BJ (cell line): ENCODE measurements at places on chromosomes 7 and 10.
A peak's percentile ranks its signal among the peaks of the same experiment; 100 is the strongest.

GRCh38 chr7:55260676-55261385 is 104.3 kb upstream of the LANCL2 start:
- DNase-seq: no peak

DNA sequence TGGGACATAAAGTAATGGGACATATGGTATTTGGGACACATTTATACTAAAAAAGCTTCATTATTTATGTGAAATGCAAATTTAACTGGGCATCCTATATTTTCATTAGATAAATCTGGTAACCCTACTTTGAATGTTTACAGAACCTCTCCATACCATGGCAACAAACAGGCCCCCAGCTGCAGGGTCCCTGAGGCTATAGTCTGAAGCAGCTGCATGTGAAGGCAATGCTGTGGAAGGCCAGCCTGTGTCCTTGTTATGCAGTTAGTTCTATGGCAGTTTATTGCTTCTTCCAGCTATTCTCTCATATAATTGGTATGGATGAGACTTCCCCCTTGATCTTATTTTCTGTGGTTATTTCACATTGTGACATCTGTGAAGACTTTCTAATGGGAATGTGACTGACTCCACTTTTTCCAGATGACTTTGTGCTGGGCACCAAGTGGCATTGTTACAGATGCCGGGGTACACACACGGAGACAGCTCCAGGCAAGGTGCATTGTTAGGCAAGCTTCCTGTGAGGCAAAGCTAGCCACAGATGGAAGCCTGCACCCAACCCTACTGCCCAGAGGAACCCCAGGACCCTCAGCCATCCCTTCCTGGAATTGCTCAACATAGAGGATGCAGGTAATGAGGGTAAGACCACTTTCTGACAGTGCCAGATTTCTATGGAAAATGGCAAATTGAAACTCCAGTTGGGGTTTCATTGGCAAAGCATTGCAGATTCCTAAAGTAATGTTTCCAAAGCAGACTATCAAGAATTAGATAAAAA is 49.5 kb upstream of the ADAM12 start:
- no peak for DNase-seq

- DNase-seq: no peak
These were observed 106.2 kb downstream of the RTKN2 start for GRCh38 chr10:62162261-62162981.

GRCh38 chr10:63671317-63671937 is 150.2 kb downstream of the REEP3 start:
- peak; percentile 70 for DNase-seq

DNA sequence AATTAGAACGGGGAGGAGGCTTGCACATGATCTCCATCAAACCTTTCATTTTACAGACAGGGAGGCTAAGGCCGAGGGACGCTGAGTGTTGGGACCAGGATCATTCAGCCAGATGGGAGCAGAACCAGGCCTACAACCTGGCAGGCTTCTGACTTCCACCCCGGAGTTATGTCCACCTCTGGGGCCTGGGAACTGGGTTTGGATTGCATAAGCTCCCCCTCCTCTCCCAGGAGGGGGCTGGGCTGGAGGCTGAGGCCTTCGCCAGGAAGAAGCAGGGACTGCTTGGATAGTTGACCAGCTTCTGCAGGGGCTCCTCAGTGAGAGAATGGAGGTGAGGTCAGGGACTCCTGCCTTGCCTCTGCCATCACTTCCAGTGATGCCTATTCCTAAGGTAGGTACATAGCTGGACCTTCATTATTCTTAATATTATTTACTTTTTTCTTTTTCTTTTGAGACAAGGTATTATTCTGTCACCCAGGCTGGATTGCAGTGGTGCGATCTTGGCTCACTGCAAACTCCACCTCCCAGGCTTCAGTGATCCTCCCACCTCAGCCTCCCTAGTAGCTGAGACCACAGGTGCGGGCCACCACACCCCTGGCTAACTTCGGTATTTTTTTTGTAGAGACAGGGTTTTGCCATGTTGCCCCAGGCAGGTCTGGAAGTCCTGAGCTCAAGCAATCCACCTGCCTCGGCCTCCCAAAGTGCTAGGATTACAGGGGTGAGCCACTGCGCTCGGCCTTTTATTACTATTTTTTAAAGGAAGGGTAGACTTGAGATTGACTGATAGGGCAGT is 1.3 kb downstream of the SNX10 start:
- no peak for DNase-seq

GRCh38 chr10:65313406-65313805 is 1612.4 kb upstream of the LRRTM3 start:
- DNase-seq: no peak

- DNase-seq: peak; percentile 24
These were observed 101.9 kb upstream of the ARHGAP21 start for GRCh38 chr10:24825551-24825950.

- DNase-seq: no peak
These were observed 11.6 kb downstream of the VWDE start for GRCh38 chr7:12391922-12392615.

DNA sequence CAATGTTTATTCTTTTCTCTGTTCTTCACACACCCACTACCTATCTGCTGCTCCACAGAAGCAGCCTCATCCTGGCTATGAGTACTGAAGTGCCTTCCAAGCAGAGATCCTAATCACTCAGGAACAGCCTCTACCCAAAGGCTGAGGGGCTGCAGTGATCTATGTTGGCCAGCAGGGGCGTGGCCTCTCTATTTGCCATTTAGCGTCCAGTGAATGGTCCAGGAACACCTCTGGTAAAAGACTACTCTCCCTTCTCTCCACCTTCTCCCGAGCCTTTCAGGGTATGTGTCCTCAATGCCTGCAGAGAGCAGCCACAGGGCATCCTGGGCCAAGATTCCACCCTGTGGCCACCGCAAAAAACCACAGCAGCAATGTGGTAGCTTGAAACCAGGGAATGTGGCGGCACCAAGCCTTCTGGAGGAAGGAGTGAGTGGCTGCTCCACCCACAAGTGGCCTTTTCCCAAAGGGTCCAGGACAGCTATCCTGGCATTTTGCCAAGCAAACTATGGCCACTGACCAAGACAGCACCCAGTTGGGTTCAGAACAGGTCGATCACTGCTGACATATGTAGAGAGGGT is 70.9 kb downstream of the SYPL1 start:
- DNase-seq: no peak

DNA sequence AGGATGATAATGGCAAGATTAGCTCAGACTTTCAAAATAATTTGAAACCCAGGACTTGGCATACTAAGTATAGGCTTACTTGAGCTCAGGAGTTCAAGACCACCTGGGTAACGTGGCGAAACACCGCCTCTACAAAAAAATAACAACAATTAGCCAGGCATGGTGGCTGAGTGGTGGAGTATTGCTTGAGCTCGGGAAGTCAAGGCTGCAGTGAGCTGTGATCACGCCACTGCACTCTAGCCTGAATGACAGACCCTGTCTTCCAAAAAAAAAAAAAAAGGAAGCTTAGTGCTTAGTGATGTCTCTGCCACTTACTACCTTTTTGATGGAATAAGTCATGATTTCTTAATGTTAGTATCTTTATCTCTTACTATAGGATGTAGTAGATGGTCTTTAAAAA is 25.5 kb downstream of the RABGEF1 start:
- DNase-seq: no peak

DNA sequence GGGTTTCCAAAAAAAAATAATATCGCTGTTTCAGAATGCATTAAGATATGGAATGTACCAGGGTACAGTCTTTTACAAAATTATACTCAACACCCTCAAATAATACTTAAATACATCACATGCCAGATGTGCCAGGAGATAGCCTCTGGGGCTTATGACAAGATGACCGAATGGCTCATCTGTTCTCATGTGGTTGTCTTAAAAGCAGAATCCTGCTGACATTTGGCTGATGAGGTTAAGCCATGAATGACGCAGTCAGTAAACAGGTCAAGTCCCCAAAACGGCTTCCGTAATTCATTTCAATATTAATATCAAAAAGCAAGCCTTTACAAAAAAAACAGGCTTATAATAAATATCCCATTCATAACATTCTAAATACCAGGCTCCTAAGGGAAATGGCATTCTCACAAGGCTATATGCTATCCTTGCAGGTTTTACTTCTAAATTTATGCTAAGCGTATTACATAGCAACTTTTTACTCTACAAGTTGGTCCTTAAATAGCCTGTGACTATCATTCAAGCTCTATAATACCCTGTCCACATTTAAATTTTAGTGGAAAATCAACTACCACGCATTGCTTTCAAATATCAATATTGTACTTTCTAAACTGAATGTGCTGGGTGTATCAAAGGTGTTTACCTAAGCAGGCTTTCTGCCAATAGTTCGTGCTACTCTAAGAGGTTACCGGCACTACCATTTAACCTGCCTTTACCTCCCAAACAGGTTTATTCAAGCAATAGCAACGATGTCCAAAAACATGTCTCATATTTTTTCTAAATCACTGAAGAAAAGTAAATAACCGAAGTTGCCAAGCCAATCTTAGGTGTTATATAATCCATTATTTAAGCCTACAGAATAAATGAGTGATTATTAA is 15.6 kb downstream of the SMURF1 start:
- DNase-seq: no peak

- no peak for DNase-seq
These were observed 294.3 kb downstream of the BBS9 start for GRCh38 chr7:33423646-33424020.

- DNase-seq: no peak
These were observed 52.4 kb upstream of the PFKP start for GRCh38 chr10:3014968-3015367.

DNA sequence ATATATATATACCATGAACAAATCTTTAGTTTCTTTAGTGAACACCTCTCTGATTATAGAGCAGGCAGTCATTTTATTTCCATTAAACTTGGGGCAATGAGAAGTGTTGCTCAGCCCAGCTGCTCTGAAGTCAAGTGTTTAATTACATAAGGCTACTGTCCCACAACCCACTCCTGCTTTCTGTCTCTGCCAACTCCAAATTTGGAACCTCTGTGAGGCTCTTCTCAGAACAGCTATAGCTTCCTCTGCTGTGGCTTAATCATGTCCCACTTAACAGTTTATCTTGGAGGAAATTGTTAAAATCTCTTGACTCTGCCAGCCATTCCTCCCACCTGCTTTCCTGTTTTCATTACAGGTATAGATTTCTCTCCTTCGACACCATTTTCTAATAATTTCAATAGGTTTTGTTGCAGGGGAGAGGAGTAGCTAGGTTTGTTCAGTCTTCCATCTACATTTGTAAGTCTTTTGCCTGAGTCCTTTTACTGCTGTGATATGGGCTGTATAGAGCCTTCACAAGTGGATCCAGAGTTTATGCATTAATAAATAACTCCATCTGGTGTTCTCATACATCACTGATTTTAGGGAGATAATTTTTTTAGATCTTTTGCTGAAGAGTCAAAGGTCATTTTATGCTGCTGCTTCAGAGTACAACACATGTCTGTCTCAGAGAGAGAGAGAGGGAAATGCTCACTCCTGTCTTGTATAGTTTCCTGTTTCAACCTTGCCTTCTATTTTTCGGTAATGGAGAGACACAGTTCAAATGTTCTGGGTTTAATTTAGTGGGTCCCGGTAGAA is 170.4 kb downstream of the WNT2 start:
- no peak for DNase-seq

GRCh38 chr10:132111121-132111731 is 45.5 kb downstream of the JAKMIP3 start:
- no peak for DNase-seq
